ENCODE measurements at places on chromosomes 5 and 9.

DNA sequence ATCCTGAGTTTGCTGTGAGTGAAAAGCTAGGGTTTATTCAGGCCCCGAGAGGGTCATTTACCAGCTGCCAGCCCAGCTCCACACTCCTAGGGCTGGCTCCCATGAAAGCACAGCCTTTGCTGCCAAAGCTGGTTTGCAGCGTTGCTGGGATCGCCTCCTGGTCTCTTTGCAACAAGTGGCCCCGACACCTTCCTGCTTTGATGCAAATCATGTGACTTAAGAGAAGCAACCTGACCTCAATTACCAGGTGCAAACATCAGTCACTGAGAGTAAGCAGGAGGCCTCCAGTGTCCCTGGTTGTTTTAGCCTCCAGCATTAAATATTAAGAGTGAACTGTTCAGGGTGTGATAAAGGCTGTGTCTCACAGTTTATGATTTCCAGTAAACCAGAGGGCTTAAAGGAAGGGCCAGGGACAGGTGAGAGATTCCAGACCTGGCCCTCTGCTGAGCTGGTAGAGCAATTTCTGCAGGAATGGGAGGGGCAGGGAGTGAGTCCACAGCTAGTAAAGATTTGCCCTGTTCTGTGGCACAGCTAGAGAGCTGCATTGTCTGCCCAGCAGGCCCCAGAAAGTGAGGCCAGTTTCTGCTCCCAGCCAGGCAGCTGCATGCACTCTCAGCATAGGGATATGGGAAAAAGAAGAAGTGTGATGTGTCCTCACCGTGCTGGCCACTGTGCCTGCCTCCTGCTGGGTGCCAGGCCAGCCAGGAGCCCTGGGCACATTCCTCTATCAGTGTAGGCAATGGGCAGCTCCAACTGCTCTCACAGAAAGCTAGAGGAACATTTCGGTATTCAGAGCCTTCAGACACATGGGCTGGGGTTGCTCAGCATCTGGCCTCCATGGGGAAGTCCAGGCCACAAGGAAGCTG, 58.0 kb downstream of the SLC22A5 start:
- no peak for DNase-seq

DNA sequence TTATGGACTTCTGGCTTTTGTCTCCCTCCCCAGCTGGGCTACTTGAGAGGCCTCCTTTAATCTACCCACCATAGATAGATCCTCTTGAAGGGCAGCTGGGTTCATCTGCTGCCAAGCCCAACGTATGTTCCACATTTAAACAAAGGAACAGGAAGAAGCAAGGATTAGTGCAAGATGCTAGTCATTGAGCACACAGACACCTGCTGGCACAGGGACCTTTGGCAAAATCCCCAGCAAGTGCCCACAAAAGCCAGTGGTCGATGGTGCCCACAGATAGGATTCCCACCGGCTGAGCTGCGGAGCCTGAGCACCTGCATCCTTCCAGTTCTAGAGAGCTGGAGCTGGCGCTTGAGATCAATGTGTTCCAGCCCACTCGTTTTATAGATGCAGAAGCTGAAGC, 57.7 kb upstream of the SHB start:
- DNase-seq, result no peak

- DNase-seq, result peak; percentile 72
Observed at GRCh38 chr9:13358128-13358527, 78.6 kb upstream of the MPDZ start.

GRCh38 chr5:68240202-68240601, 24.6 kb downstream of the PIK3R1 start:
- no peak for DNase-seq

DNA sequence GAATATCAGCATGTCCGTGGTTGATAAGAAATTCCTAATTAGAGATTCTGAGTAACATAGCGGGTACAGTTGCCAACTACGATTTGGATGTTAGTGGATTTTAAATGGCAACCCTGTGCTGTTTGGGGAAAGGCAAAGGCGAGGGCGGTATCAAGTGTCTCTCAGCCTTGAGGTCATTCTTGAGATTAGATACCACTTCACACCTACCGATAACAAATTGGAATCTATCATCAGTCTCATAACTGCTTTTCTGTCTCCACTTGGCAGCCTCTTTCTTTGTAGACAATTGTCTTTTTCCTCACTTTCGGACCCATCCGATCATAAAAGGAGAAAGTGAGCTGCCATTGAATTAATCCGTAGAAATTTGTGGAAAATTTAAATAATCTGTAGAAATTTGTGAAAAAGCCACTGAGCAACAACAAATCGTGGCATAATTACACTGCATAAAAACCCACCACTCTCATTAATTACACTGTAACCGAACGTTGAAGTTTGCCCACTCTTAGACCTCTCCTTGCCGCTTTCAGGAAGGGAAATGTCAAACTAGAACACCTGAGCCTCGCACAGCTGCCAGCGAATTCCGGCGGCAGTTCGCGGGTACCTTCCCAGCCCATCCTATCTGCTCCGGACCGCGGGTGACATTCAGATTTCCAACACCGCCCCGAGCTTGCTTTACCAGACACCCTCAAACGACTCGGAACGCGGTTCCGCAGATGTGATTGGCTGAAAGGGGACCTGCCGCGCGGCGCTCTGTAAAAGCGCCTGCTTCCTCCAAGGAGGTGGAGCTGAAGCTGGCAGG, 849 bp upstream of the RGMB start:
- DNase-seq, result peak; percentile 96
